ENCODE measurements at places on chromosomes 2 and 18.

DNA sequence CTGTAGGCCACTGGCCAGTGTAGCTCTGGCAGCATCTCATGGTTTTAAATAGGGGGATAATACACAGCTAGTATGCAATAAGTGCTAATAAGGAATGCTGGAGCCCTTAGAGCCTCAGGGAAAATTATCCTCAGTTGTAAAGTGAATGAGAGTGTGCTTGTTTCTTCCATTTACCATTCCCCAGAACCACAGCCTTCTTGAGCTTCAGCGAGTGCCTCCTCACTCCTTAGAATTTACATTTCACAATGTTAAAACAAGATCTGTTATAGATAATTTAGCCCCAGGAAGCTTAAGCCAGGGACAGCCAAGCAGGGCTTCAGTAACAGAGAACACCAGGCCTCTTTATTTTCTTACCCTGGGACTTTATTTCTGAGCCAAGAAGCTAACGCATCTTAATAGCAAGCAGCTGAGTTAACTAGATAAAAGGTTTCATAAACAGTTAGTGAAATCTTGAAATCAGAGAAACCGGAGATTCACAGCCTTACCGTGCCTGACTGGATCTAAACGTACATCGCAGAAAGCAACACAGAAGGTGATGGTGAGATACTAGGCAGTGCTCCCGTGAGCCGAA lies 535.2 kb downstream of the TDRD15 start:
- DNase-seq, result no peak

DNA sequence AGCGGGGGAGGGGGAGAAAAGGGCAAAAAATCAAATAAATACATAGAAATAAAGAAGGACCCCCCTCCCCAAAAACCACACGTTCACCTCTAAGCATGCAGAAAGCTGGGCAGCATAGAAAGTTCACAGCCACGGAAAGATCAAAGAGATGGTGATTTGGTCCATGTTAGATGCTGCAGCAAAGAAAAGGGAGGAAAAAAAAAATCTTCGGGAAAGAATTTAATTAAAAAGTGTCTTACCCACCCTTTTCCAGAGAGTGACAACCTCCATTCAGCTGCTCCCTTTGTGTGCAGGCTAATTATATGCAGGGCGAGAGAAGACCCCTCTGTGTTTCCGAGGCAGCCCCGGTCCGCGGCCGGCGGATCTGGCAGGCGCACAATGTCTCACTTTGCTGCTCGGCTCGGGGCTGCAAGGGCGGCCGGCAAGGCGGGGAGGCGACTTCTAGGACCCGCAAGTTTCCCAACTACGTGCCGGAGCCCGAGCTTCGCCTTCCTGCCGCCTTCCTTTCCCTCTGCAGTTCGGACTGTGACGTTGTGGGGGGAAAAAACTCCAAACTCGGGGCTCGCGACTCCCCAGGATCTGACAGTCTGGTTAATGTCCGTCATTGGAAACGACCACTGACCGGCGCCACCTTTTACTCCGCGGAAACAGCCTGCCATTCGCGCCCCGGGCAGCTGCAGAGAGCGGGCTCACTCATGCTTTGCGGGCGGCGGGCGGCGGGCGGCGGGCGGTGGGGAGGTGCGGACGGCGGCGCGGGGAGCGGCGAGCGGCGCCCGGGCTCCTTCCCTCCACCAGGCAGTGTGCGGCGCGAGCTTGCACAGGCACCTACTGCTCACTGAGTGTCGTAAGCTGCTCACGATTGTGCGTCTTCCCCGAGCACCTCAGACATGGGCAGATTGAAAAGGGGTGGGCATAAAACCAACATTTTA lies at the start of gene LRRTM1:
LRRTM1 (minus strand) TSS at position 844 of the 929 bp plus-strand sequence. CDS start 933 bp downstream, outside the sequence.
- no peak for DNase-seq

GRCh38 chr2:27741673-27742072 lies 29.8 kb upstream of the MRPL33 start:
- no peak for DNase-seq

DNA sequence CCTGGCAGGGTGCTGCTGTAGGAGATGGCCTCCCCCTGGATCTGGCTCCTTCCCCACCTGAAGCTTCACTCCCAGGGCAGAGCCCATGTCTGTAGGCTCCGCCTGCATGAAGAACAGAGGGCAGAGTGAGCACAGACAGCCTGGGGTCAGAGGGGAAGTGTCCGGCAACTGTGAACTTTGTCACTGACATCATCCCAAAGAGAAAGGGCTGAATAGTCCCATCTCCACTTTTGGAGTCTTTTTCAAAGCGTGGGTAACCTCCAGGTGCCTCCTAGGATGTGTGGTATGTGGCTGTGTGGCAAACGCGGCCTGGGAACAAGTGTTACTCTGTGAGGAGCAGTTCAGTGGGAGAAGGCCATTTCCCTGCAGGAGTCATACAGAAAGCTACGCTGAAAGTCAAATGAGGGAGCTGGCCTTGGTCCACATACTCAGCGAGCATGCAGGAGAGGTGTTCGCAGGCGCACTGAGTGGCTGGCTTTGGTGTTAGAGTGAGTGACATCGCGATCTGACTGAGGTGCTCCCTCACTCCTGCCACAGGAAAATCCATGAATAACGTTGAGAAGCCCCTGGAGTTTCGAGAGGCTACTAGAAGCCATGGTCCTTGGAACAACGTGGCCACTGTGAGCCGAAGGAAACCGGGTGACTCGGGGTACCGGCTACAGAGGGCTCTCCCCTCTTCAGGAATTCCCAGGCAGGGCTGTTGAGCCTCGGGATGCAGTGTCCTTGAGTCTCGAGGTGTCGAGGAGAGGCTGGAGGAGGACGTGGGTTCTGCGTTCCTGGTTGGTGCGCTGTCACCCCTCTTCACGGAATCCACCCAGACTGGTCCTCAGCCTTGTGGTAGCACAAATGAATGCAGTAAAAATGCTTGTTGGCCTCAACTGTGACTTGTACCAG lies 54.7 kb downstream of the CABLES1 start:
- no peak for DNase-seq

GRCh38 chr2:71561441-71562267 lies 108.3 kb downstream of the DYSF start:
- DNase-seq, result no peak

DNA sequence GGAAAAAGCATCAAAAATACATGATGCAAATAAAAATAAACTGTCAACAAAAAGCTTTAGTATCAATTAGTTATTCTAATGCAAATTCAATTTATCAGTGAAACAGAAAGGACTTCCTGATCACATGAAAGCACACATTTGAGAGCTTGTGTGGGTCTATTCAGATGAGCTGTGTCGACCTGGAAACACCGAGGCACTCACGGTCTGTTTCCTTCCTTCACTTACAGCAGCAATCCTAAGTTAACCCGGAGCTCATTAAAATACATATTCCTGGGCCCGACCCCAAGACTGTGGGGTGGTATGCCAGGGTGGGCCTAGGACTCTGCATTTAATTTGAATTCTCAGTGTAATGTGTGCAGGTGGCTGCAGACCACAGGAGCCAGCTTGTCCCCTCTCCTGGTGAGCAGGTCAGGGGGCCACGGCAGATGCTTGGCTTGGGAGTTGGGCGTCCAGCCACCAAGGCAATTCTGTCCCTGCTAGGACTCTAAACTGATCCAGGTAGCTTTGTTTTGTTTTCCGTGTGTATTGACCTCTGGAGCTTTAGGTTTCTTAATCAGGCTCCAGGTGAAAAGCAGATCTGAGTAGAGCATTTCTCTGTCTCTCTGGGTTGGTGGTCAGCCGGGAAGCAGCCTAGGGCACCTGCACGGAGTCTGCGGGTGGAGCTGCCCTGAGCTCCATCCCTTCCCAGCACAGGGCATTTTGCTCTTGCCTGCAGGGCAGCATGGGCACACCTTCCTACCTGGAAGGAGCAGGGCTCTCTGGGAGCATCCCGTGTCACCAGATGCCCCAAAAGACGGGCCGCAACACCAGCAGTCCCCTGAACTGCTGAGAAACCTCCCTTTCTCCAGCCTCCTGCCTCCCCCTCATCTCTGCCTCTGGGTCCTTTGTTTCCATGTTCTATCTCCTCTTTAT lies 9.0 kb downstream of the MBP start:
- DNase-seq, result no peak

DNA sequence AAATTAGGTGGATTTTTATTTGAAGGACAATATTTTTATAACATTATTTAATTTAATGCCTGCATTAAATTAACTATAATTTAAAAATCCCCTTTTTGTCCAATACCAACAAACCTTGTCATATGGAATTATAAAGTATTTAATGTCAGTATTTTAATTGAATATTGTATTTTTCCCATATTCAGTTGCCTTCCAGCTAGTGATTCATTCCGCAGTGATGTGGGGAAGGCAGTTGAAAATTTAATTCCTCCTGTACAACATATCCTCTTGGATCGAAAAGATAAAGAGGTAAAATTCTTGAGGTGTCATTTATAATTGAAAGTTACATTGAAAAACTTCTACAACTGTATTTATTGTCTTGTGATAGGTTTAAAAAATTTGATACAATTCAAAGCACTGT lies 40.4 kb downstream of the WDR7 start:
- no peak for DNase-seq

- no peak for DNase-seq
Observed at GRCh38 chr2:140177086-140177485, 1396.9 kb upstream of the NXPH2 start.
